ENCODE measurements at places on chromosomes 12 and 14. TPM values are rescaled to one million over a fixed set of nuclear protein-coding genes. Genes with fewer than 3 reads are reported as not detected.

Gene WNT1
- total RNA-seq = not detected

Gene C14orf132
- total RNA-seq = 5.0 TPM

Gene GARIN6
- not detected for total RNA-seq

Gene P2RX7
- not detected for total RNA-seq

DNA sequence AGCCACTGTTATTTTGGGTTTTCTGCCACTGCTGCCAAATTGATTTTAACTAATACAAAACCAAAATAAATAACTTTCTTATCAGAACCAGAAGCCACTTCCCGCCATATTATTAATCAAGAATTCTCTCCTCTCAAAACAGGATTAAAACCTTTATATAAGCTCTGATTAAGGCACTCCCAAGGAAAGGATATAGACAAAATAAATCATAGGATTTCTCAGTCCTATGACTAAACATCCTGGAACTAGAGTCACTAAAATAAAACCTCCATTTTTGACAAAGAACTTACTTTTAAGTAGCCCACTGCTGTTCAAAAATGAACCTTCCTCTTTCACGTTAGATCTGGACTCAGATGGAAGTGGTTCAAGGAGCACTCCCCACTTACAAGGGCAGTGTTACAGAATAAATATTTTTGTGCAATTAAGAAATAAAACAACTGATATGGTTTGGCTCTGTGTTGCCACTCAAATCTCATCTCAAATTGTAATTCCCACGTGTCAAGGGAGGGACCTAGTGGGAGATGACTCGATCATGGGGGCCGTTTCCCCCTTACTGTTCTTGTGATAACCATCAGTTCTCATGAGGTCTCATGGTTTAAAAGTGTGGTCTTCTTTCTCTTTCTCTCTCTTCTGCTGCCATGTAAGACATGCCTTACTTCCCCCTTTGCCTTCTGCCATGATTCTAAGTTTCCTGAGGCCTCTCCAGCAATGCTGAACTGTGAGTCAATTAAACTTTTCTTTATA, 26.4 kb downstream of the GXYLT1 start:
- no peak for DNase-seq

GRCh38 chr12:87120440-87120839, 864.2 kb upstream of the MGAT4C start:
- no peak for DNase-seq

Gene GALNT16
- total RNA-seq = 12.6 TPM

DNA sequence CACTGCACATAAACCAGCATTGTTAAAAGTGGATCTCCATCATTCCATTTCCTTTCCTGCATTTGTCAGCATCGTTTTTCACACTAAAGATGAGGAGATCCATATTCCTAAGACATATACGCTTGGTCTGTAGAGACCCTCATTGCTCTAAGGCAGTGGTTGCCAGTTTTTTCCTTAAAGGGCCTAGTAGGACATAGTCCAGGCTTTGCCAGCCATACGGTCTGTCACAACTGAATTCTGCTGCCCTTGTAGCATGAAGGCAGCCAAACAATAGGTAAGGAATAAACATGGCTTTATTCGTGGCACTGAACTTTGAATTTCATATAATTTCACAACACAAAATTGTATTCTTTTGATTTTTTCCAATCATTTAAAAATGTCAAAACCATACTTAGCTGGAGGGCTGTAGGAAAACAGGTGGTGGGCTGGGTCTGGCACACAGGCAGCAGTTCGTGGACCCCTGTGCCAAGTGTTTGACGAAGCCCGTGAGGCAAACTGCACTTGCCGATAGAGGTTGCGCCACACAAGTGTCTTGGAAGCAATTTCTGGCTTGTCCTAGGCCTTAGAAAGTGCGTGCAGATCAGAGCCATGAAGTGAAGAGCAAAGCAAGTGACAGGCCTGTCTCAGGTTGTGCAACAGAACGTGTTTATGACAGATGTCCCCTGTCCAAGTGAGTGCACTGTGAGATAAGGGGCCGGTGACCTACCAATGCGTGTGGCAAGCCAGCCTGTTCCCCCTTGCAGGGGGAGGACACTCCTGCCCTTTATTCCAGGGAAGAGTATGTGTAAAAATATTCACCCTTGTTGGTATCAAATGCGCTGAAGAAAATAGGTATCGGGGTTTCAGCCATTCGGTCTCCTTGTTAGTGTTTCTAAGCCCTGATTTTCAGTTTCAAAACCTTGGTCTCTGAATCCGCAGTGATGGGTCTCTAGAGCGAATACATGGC, 916 bp upstream of the CHPT1 start:
- DNase-seq = no peak

Gene CCND2
- total RNA-seq = 3.2 TPM

DNA sequence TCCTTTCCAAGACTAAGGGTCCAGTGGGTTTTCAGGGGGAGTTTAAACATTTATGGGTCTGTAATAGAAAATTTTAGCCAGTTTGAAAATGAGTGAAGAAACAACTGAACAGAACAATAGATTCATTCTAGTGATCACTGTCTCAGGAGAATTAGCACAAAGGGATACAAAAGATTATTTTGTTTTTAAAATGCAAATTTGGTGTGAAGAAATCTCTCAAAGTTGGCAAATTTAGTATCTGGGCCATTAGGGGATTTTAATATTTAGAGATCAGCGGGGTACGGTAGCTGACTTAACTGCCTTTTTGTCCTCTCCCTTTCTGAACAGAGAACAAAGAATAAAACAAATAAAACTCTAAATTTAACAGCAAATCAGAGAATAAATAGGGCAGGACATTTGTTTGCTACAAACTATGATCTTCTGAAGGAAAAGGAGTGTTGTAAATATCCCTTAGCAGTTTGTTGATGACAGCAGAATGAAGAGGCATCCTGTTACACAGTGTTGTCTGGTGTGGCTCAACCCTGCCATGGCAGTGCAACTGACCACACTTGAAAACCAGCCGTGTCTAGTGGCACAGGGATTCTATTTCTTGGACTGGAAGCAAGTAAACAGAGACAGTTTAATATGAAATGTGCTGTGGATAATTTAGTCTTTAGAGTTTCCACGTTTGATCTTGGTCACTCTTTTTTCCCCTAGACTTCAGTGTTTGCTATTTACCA, 46.3 kb upstream of the LRTM2 start:
- no peak for DNase-seq

- no peak for DNase-seq
Measured at GRCh38 chr14:101216366-101217079, 313.0 kb upstream of the RTL1 start.

GRCh38 chr12:87967871-87968270, 61.3 kb downstream of the C12orf50 start:
- no peak for DNase-seq

DNA sequence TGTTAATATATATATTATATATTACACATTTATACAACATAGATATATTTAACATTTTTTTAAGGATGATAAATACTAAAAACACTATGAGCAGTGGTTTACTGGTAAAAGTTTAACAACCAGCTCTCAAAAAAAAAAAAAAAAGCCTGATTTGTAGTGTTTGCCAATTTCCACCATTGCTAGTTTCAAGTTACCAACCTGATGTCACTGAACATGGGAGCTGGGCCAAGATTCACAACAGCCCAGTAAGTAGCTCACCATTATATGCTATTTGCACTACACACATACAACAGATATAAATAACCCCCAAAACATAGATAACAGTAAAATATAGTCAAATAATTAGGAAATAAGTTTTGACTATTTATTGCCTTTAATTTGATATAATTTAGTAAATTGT, 28.9 kb upstream of the TMX1 start:
- peak; percentile 14 for DNase-seq

- DNase-seq = peak; percentile 36
Measured at GRCh38 chr14:46686652-46687051, 35.1 kb upstream of the RPL10L start.

Gene A2M
- not detected for total RNA-seq

DNA sequence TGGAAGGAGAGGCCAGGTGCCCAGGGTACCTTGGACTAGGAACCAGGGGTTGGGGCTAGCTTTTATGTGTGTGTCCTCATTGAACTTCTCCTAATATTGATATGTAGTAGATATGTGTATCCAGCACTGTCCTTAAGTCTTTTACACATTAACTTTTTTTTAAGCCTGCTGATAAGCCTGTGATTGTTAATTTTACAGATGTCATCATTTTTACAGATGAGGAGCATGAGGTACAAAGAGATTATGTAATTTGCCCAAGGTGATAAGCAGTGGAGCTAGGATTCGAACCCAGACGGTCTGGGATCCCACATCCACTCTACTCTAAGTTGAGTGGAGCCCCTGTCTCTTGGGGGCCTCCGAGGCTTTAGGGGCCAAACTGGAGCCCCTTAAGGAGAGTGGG, 10.2 kb upstream of the NR4A1 start:
- DNase-seq = no peak

GRCh38 chr12:93449277-93449676, 7.5 kb upstream of the UBE2N start:
- DNase-seq = no peak

Gene MGP
- total RNA-seq = 0.23 TPM

GRCh38 chr12:108309674-108310312, 29.3 kb downstream of the CMKLR1 start:
- DNase-seq = no peak

DNA sequence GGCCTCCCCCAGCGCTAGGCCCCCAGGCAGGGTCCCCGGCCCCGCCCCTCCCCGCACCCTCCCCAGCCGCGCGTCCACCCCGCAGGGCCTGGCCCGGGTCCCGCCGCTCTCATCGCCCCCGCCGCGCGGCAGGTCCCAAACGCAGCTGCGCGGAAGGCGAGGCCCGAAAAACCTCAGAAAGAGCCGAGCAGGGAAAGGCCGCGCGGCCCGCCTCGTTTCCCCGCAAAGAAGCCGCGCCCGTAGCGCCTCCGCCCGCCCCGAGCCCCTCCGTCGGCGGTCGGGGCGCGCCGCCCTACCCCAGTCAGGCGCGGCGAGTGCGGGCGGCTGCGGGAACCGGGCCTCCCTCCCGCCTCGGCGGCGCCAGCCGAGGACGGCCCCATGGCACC, 324 bp downstream of the POLE start:
- no peak for DNase-seq

Gene TGFB3
- 4.0 TPM for total RNA-seq

DNA sequence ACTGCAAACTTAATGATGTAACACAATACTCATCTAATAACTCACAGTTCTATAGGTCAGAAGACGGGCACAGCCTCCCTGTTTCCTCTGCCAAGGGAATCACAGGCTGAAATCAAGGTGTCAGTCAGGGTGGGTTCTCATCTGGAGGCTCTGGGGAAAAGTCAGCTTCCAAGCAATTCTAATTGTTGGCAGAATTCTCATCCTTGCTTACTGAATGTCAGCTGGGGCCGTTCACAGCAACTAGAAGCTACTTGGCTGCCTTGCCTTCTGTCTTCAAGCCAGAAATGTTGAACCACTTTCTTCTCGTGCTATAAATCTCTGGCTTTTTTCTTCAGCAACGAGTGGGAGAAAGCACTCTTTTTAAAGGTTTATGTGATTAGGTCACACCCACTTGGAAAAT, 80.1 kb upstream of the PDZRN4 start:
- DNase-seq = no peak

GRCh38 chr12:57754411-57755193, at the start of gene MARCHF9:
MARCHF9 (plus strand) TSS chr12:57755103; CDS start chr12:57755529, 426 bp downstream.
- DNase-seq = peak; percentile 42

DNA sequence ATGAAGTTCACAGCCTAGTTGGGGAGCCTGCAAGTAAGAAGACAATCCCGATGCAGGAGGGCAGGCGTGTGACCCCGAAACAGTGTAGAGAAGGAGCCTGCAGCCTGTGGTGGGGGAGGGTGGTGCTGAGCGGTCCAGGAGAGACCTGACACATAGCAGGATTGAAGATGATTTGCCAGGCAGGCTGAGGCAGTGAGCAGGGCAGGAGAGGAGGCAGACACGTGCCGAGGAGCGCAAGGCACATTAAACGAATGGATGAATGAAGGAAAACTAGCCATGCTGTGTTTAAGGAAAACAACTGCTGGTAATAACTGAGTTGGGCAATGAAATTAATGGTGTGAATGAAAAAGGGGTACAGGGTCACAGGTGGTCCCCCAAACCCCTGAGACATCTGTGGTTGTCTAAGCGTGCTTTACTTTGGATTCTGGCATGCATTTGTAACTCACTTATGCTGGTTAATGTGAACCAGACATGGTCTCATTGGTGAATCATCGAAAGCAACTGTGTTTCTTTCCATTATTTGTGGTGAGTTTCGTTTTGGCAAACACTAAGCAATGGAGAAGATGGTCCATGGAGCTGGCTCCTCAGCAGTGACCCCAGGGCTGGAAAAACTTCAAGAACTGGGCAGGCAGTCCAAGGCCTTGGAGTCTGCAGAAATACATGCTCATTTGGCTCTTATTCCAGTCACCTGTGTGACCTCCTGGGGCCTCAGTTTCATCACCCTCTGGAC, 96.9 kb upstream of the EVL start:
- peak; percentile 41 for DNase-seq

DNA sequence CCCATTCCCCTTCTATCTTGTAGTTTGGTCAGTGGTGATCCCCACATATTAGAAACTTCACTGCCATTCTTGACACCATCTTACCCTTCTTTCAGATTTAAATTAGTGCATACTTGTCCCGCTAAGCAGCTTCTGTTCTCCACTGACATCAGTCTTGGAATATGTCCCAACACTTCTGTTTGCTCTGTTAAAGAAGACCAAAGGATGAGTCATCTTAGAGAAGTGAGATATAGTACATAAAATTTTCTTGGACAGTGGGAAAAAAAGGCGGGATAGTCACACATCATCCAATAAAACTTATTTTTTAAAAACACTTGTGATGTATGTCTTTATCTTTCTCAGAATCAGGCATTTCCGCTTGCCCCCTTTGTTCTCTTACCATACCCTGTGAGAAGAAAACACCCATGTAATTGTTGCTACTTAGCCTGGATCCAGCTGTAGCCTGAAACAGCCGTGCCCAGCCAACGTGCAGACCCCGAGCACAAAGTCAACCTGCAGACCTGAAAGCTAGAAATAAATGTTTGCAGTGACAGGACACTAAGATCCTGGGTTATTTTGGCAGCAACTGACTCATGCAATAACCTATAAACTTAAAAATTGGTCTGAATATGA, 100.1 kb upstream of the PDE3A start:
- peak; percentile 20 for DNase-seq

Gene CYP46A1
- total RNA-seq = not detected

Gene TMEM132C
- total RNA-seq = not detected

Gene PTHLH
- total RNA-seq = 0.87 TPM
